AG08395 (cell line): ENCODE measurements at places on chromosomes 3 and 15.

DNA sequence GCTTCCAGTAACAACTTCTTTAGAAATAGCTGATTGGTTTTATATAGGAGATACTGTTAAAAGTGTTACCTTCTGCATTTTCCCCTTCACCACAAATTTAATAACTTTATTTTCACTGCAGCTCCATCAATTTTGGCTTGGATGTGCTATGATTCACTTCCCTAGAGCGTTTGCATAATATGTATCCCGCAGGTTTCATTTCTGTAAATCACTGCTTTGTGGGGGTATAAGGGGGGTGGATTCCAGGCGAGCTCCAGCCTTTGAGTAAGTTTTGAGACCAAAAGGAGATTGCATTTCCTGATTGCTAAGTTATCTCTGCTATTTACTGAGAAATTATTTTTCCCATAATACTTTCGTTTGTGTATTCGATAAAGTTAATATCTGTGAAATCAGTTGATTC, 232.6 kb downstream of the TBL1XR1 start:
- no peak for DNase-seq

DNA sequence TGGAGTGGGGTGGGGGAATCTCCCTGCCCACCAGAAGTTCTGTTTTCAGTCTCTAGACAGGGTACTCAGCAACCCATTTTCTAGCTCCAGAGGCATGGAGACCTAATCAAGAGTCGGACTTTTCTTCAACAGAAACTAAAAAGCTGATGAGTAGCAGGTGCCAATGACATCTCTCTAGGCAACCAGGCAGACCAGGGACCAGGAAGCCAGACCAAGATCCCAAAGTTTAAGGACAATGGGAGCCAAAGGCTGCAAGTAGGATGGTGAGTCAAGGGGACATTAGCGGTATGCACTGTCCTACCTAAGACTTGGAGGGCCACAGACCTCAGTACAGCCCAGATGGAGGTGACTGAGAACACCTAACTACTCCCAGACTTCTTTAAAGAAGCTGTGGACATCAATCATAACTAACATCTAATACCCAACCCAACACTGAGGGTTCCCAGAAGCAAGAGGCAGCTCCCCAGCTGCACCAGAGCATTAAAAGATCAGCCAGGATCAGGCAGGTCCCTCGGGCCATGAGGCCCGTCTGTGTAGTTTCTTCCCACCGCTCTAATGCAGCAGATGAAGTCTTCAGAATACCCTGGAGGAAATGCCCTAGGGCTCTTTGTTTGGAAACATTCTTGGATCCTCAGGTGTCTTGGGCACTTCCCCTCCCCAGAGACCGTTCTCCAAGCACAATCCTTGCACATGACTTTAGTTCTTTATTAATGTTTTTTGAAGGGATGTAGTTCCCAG, 979 bp downstream of the CCDC71 start:
- no peak for DNase-seq

GRCh38 chr3:58051196-58051595, 43.0 kb downstream of the FLNB start:
- DNase-seq, result peak; percentile 81

GRCh38 chr3:2635511-2635910, 474.7 kb downstream of the IL5RA start:
- no peak for DNase-seq

DNA sequence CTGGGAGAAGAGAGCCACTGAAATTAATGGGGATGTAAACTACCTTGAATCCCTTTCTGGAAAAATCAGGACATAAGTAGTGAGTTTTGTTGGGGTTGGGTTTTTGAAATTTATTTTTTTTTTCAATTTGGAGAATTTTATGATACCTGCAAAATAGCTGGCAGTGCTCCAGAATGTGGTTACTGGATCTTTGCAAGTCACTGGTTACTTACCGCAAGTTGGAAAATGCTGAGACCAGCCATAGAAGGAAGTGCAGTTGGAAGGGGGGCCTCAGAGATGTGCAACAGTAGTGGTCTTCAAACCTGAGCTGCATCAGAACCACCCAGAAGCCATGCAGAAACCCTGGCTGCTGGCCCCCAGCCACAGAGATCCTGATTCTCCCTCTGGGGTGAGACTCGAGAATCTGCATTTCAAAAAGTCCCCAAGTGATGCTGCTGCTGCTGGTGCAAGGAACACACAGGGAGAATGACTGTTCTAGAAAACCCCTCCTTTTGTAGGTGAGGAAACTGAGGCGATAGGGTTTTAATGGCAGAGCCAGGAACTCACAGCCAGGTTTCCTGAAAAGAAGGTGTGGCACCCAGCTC, 39.7 kb downstream of the SEMA5B start:
- no peak for DNase-seq

DNA sequence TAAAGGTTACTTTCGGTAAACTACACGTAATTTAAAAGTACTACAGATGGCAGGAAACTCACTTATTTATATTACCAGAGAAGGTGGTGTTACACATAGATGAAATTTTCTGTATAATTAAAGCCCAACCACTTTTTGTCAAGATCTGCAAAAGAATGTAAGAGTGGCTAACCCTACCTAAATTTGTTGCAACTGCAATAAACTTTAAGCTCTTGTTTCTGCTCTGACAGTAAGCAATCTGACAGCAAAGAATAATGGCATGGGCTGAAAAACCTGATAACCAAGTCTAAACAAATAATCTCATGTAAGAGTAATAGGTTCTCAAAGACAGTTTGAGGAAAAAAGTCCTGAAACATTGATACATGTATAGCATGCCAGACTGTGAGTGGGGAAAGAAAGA, 897.3 kb downstream of the TUSC7 start:
- DNase-seq, result no peak

DNA sequence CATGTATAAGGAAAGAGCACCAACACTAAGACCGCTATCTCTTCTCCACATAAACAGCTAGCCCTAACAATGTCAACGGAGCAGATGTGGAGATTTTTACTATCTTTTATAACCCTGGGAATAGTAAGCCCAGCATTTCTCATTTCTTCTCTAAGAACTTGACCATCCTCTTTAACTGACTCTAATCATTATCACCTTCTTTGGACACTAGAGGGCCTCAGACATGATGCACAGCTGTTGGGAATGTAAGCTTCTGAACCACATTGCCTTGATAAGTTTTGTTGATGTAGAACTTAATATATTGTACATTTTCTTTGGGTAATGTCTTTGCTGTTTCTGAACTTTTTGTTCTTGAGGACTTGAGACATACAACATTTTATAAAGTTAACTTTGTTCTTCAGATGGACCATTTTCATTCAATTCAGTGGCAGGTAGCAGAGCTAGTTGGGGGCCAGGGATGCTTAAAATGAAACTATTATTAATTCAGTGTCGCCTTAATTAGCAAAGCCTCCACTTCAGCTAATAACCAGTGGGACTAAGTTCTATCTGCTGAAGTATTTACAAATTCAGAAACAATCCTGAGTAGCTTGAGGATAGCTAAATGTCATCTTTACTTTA, 9.6 kb upstream of the TAGLN3 start:
- DNase-seq, result peak; percentile 62

- DNase-seq, result no peak
These were observed 805.3 kb upstream of the LMCD1 start for GRCh38 chr3:7696320-7696719.

- no peak for DNase-seq
These were observed 227.7 kb upstream of the SOX2 start for GRCh38 chr3:181484026-181484425.
